Activated T-cell treated with anti-CD3 and anti-CD28 coated beads for 48 hours (primary cell): ENCODE measurements at places on chromosomes 3 and 15.

DNA sequence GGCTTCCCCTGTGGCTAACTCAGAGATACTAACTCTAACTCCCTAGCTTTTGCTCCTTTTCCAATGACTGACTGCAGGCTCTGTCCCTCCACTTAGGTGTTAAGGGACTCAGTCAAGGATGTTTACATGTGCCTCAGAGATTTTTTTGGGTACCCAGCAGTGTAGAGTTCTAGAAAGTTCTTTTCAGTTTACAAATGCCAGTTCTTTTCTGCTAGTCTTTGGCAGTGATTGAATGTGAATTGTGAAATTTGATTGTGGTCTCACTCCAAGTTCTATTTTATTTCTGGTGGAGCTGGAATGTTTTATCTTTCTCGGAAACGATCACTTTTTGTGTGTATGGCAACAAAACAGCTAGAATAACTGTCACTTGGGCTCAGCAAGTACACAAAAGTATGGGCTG lies 60.6 kb downstream of the IL1RAP start:
- DNase-seq = no peak

- no peak for DNase-seq
Observed at GRCh38 chr15:43406808-43407207, 35.9 kb downstream of the TUBGCP4 start.

DNA sequence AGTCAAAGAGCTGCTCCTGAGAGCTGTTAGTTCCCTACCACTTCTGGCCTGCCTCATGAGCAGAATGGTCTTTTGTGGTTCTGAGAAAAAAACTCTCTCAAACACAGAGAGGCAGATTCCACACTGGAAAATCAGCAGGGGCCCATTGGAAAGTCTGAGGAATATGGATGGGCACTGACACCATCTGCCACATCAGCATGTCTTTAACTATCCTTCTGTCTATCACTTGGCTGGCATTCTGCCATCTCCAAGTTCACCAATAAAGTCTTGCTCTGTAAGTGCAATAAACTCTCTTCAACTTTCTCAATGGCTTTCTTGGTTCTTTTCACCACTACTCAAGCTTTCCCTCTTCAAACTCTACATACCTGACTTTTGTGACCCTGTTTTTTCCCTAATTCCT lies 101.3 kb upstream of the GALNT15 start:
- DNase-seq = no peak

GRCh38 chr15:89038146-89038545 lies 50.1 kb upstream of the ABHD2 start:
- no peak for DNase-seq

- DNase-seq = no peak
Observed at GRCh38 chr3:15887261-15887660, 89.5 kb upstream of the ANKRD28 start.

GRCh38 chr3:149686996-149687395 lies 29.2 kb upstream of the WWTR1 start:
- DNase-seq = no peak

- no peak for DNase-seq
Observed at GRCh38 chr3:143358155-143358792, 238.7 kb downstream of the CHST2 start.

GRCh38 chr3:172102123-172102882 lies 62.9 kb downstream of the FNDC3B start:
- no peak for DNase-seq

DNA sequence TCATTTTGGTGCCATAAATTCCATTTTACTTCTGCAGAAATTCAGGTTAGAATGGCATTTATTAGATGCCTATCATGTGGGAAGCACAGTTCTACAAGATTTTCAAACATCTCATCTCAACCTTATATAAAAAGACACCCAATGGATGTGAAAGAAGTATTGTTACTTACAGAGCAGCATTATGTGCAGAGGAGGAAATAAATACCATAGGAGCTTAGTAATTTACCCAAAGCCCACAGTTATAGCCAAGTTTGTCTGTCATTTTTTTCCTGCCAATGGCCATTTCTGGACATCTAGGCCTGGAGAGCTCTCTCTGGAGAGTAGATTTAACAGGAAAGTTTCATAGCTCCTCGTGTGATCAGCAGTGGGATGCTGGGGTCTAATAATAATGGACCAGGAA lies 659.4 kb upstream of the NAALADL2 start:
- DNase-seq = no peak

GRCh38 chr3:188698436-188698835 lies 473.3 kb upstream of the TPRG1 start:
- DNase-seq = no peak

DNA sequence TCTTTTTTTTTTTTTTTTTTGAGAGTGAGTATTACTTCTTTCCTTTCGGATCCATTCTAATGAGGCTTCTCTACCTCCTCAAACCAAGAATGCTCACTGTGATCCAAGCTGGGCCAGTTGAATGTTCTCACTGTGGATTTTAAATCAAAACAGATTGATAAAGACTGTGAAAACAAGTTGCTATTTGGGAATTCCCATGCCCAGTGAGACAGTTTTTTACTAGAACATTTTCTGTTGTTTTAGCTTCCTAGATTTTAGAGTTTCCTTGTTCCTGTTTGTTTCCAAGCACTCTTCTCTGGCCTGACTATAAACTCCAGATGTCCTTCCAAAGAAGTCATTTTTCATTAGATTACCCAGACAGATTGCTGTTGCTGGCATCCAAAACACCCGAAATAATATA lies 60.1 kb upstream of the GALNT15 start:
- DNase-seq = no peak

DNA sequence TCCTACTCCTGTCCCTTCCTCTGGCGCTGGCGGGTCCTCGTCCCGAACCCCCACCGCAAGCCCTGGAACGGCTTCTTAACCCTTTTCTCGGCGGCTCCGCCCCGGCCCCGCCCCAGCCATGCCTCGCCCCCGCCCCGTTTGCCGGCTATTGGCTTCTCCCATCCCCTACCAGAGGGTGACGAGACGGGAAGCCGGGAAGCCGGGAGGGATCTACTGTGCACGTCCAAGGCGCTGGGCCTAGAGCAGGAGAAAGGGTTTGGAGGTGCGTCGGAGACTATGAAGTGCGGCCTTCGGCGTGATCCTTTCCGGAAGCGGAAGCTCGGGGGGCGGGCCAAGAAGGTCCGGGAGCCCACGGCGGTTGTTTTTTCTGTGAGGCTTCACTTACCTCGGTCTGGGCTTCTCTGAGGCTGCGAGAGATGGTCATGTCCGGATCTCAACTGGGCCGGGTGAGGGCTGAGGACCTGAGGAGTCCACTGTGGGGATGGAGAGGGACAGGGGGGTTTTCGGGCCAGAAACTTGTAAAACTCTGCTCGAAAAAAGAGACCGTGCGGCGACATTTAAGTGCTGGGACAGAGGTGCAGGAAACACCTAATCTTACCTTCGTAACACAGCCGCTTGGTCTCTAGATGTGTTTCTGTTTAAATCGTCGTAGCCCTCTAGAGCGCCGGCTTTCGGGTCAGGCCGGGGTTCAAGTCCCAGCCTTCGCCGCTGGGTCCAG lies 21.4 kb downstream of the ROPN1B start:
- DNase-seq = peak; percentile 71

GRCh38 chr3:146523531-146523930 lies 20.9 kb downstream of the PLSCR1 start:
- no peak for DNase-seq

GRCh38 chr15:100847194-100847593 lies 32.4 kb upstream of the ALDH1A3 start:
- no peak for DNase-seq

- DNase-seq = no peak
Observed at GRCh38 chr3:85041562-85042055, 82.8 kb downstream of the CADM2 start.

GRCh38 chr3:12154151-12154550 lies 4.6 kb downstream of the TIMP4 start:
- no peak for DNase-seq

DNA sequence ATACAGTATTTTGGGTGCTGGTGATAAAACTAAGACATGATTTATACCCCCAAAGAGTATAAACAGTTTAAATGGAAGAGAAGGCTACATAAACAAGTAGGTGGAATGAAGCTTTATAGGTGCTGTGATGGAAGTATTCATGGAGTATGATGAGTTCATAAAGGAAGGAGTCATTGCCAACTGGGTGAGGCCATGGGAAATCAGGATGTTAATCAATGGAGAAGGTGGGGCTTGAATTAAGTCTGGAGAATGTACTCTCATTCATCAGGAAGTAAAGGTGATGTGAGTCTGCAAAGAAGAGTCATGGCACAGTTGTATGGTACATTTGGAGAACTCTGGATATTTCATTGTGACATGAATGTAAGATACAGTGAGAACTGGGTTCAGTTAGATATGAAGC lies 147.5 kb upstream of the MME start:
- DNase-seq = no peak

DNA sequence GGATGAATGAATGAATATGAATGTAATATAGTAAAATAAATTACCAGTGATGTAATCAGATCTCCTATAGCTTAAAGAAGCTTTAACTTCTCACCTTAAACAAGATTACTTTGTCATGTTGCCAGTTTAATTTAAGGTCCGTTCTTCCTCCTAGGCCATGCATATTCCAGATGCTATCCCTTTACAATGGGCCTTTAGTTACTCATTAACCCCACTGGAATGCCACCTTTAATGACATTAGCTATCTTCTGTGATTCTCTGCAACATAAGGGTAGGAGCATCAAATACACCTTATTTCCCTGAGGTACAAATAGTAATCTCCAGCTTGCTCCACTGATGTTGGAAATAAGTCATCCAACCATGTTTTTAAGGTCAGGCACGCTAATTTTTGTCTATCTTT lies 63.0 kb upstream of the TIMP4 start:
- DNase-seq = no peak

GRCh38 chr3:152322756-152323155 lies 54.0 kb downstream of the MBNL1 start:
- DNase-seq = no peak

- DNase-seq = no peak
Observed at GRCh38 chr3:7439101-7439680, 578.3 kb downstream of the GRM7 start.

DNA sequence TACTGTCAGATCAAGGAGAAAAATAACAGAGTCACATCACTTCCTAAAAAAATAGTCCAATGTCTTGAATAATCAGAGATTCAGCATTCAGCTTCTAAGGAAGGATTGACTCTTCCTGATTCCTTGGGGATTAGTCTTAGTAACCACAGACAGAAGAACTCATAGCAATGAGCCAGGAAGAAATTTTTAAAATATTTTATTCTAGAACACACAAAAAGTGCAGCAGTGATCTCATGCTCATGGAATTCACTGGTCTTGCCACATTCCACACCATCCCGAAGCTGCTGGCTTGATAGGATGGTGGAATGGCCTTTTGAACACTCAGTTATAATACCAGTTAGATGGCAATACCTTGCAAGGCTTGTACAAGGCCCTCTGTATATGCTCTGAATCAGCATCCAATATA lies 43.0 kb upstream of the ABI3BP start:
- DNase-seq = no peak

GRCh38 chr15:50925281-50925680 lies 16.8 kb downstream of the AP4E1 start:
- no peak for DNase-seq

DNA sequence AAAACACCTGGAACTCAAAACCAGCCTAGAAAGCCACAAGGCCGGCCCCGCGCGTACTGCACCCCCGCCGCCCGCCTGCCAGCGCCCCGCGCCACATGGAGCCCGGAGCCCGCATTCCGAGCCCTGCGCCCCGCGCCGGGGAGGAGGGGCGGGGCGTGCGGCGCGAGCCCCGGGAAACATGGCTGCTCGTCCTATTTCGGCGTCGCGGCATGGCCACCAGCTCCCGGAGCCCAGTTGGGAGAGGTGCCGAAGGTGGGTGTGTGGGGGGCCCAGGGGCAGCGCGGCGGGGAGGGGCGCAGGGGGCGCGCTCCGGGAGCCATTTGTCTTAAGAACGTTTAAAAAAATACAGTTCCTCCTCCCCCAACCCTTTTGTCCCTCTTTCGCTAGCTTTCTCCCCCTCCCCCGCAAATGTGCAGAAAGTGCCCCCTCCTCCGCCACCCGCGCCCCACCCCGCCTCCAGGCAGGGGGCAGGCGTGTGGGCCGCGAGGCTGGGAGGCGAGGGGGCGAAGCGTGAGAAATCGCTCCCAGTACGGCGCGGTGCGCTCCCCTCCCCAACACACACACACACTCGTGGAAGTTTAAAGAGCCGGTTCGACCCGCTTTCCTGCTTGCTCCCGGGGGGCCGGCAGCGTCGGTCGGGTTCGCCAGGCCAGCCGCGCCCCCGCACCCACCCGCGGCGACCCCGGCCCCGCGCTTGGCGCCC lies 2.5 kb downstream of the ANP32A start:
- DNase-seq = peak; percentile 70

DNA sequence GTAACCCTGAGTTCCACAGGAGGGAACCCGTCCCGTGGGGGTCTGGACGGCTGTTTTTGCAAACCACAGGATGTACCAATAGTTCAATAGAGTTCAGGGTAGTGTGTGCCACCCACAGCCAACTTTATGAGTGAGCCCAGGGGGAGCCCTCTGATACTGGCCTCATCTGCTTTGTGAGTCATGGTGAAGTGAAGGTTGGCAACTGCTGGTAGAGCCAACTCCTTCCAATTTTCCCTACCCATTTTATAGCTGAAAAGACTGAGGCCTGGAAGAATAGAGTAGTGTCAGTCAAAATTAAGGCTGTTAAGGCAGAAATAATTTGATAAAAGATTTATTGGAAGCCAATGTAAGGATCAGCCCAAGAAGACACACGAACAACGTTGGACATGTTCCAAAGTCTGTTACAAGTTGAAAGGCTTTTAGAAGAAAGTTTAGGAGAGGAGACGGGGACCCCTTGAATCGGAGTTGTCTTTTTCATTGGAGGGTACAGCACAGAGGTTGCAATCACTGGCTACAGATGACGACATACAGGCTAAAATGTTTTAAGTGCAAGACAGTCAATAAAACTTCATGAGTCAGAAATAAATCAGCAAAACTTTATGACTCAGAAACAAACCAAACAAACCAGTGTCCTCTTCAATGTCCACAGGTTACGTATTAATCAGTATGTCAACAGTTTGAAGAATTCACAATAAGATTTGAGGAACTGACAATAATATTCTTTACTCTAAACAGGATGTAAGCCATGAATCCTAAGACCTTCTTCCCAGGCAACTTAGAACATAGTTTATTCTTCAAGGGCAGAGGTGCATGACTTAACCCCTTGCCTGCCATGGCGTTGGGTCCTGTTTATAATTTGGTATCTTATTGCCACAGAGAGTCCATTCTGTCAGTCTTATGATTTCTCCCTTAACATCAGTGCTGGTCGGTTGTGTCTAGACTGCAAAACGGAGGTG lies 62.9 kb upstream of the NR2E3 start:
- no peak for DNase-seq

DNA sequence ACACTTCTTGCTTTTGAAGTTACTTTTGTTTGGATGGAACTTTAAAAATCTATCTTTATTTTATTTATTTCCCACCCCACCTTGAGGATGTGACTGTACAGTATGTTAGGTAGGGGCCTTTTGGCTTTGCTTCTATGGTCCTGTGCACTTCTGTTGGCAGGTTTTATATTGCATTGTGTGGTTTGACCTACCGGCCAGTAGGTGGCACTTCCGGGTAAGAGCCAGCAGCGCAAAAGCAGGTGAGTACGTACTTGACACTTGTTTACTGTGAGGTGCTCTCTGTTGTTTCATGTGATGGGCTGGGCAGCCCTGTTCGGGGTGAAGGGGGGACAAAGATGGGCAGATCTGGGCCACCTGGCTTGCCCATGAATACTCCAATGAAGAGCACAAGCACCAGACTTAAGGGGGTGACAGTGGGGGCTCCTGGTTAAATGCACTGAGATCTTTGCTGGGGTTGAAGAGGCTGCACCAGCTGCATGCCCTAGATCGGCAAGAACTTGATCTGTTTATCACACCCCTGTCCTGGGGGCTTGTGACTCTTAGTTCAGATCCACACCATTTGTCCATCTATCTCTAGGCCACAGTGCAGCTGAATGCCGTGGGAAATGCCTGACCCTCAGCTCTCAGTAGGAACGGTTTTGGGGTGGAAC lies 131.6 kb downstream of the NLGN1 start:
- no peak for DNase-seq
